ENCODE measurements at places on chromosomes 3 and 15.

DNA sequence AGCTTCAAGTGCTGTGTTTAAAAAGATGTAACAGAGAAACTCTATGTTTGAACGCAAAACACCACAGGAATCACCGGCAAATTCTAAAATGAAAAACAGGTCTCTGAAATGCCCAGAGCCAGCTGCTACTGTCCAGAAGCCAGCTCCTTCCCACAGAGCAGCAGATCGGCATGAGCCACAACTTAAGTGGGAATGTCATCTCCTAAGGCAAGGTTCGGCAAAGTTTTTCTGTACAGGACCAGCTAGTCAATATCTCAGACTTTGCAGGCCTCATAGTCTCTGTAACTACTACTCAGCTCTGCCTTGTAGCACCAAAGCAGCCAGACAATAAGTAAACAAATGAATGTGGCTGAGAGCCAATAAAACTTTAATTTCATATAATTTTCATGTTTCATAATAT is 4.9 kb downstream of the PLOD2 start:
- no peak for DNase-seq

- DNase-seq, result no peak
Measured at GRCh38 chr3:50268703-50269451, at the start of gene SEMA3B. SEMA3B (plus strand) TSS chr3:50269147; CDS start chr3:50269241, 94 bp downstream.

- DNase-seq, result no peak
Measured at GRCh38 chr3:185815391-185816282, 9.2 kb downstream of the IGF2BP2 start.

DNA sequence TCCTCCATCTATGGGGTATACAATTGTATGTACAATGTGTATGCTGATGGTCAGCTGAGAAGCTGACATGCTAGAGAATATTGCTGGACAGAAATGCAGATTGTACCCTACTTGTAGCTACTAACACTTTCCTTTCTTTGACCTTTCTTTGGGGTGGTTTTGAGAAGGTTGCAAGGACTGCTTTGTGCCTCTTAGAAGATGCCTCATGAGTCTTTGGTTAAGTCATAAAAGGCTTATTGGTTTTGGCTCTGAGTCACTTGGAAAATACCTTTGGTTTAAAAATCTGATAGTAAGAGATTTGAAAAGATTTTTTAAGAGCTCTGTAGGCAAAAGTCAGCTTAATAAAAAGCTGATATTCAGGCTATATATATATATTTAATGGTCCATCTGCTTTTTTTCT is 71.5 kb downstream of the ZMAT3 start:
- no peak for DNase-seq
